ENCODE measurements at places on chromosomes 3 and 15. TPM values are rescaled to one million over a fixed set of nuclear protein-coding genes. Genes with fewer than 3 reads are reported as not detected.
A peak's percentile ranks its signal among the peaks of the same experiment; 100 is the strongest.

SUSD5 gene
- 1.1 TPM for total RNA-seq

LYZL4 gene
- total RNA-seq = not detected

BRK1 gene
- 114 TPM for total RNA-seq

THSD4 gene
- 29.5 TPM for total RNA-seq

C2CD4A gene
- 0.23 TPM for total RNA-seq

IL17RC gene
- total RNA-seq = 139 TPM

- no peaks in the 10 kb centered on the region for H3K36me3 ChIP-seq
- H3K4me3 ChIP-seq = no peak overlapping the region
- no peaks in the 10 kb centered on the region for H3K4me1 ChIP-seq
- no peaks in the 10 kb centered on the region for H3K27me3 ChIP-seq
Measured at GRCh38 chr3:176055836-176056235, 1141.4 kb downstream of the TBL1XR1 start.

DNA sequence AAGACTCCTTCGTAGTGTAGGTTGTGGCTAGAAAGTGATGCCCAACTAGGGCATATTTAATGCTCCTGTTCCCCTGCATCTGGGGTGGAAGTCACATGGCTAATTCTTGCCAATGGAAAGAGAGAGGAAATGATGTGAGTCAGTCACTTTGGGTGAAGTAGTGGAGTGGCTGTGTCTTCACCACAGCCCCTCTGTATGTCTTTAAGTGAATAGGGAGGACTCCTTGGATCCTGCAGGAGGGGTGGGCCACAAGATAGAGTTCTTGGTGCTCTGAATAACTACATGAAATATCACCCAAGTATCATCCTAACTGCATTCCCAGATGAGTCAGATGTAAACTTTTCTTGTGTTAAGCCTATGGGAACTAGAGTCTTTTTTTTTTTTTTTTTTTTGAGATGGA is 17.8 kb upstream of the MB21D2 start:
- no peaks in the 10 kb centered on the region for H3K36me3 ChIP-seq
- no peaks in the 10 kb centered on the region for H3K4me1 ChIP-seq
- no peak for DNase-seq
- H3K27ac ChIP-seq = no peak overlapping the region
- no peak overlapping the region for H3K4me3 ChIP-seq
- no peaks in the 10 kb centered on the region for H3K27me3 ChIP-seq

DNA sequence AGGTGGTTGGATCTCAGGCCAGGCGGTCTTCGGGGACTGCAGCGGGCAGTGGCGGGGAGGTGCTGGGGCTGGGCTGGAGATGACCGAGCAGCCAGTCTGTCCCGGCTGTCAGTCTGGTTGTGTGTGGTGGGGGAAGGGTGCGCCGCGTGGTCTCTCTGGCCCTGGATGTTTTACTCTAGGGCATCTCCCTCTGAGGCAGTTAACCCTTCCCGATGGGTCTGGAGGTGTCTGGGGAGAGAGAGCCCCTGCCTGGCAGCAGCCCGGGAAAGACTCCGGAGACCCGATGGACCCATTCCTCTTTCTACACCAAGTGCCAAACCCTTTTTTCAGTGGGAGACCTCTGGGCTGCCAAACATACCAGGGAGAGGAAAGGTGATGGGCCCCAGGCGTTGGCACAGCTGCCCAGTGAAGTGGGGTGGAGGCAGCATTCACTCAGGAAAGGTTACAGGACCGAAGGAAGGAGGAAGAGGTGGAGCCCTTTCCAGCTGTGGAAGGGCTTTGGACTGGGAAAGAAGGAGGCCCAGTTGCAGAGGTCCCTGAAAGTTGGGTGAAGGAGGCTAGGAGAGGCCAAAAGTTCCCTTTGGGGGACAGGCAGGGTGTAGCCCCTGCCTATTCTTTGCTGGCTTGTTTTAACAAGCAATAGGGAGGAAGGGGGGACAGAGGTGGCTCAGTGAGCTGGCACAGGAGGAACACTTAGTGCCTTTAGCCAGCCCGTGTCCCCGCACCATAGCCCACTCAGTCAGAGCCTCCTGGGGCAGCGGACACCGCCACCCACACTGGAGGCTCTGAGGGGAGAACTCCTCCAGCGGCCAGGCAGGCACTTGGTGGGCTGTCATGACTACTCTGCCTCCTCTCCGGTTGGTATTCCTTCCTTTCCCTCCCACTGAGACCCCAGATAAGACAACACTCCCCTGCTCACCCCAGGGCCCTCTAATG is 2.7 kb upstream of the BAHD1 start:
- no peak for DNase-seq
- peaks cover 4% of the 10 kb centered on the region for H3K27me3 ChIP-seq
- no peak overlapping the region for H3K4me3 ChIP-seq
- H3K36me3 ChIP-seq = no peaks in the 10 kb centered on the region
- no peak overlapping the region for H3K27ac ChIP-seq

GRCh38 chr3:53566461-53567145 is 72.2 kb downstream of the CACNA1D start:
- DNase-seq = peak; percentile 34
- H3K27ac ChIP-seq = no peak overlapping the region
- no peaks in the 10 kb centered on the region for H3K36me3 ChIP-seq
- H3K4me3 ChIP-seq = no peak overlapping the region
- H3K27me3 ChIP-seq = no peaks in the 10 kb centered on the region
- H3K4me1 ChIP-seq = peaks cover 26% of the 10 kb centered on the region

- no peaks in the 10 kb centered on the region for H3K36me3 ChIP-seq
- H3K27ac ChIP-seq = peak overlapping the region; percentile 73
- H3K4me1 ChIP-seq = peaks cover 5% of the 10 kb centered on the region
Measured at GRCh38 chr3:160448845-160449635, 546 bp downstream of the TRIM59 start.

DNA sequence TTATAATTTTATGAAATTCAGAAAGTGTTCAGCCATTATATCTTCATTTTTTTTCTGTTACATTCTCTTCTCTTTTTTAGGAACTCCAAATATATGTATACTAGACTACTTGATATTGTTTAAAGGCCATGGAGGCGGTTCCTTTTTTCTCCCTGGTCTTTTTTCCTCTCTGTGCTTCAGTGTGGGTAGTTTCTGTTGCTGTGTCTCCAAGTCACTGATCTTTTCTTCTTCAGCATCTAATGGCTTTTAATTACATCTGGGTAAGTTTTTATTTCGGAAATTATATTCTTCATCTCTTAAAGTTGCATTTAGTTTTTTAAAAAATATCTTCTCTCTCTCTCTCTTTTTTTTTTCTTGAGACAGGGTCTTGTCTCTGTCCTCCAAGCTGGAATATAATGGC is 8.9 kb downstream of the PIGX start:
- no peaks in the 10 kb centered on the region for H3K27me3 ChIP-seq
- DNase-seq = no peak
- H3K36me3 ChIP-seq = no peaks in the 10 kb centered on the region
- no peaks in the 10 kb centered on the region for H3K4me1 ChIP-seq
- no peak overlapping the region for H3K4me3 ChIP-seq

DNA sequence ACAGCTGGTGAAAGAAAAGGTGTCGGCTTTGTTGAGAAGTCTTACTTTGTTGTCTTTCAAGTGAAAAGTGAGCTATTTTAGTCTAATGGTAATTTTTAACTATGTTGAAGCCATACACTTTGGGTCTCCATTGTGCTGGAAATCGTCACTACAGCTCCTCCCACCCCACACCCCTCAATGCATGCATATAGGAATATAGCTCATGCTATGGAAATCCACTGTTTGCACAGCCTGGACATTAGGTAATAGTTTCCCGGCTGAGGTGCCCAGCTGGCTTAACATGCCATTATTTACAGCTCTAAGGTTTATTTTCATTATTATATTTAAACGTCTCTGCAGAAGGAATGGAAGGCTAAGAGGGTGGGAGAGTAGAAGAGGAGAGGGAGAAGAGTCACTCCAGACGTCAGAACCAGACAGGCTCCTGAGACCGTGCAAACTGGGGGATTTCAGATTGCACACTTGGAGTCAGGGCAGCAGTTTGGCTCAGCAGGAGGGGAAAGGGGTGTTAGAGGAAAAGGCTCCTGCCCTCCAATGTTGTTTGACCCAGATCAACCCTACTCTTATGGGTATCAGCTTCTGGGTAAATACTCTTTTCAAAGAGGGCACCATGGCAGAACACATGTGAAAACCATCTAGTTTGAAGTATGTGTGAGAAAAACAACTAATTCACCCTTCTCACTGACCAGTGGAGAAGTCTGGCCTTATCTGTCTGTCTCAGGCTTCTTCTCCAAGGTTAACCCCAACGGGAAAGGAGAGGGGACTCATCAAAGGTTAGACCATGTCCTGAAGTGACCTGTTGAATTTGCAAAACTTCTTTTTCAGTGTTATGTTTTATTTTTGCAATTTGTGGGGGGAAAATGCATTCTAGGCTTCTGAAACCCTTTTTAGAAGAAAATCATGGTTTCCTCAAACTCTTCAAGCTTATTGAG is 218.7 kb upstream of the CTDSPL start:
- H3K27ac ChIP-seq = no peak overlapping the region
- H3K4me3 ChIP-seq = no peak overlapping the region
- no peak for DNase-seq
- no peaks in the 10 kb centered on the region for H3K27me3 ChIP-seq

DNA sequence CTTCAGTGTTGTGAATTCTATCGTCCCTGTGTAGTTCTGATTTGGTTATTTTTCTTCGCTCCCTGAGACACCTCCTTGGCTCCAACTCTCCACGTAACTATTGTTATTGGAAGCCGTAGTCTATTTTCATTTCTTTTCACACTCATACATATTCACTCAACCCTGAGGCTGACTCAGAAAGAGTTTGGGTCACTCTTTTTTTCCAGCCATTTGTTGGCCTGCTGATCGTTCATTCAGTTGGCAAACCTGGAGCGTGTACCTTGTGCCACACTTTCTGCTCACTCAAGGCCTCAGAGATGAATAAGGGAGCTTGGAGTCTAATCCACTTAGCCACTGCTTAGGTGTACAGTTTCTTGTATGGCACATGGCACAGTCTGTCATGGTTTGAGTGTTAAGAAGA is 22.4 kb downstream of the GYG1 start:
- no peak overlapping the region for H3K4me3 ChIP-seq
- DNase-seq = no peak
- H3K27ac ChIP-seq = no peak overlapping the region
- H3K4me1 ChIP-seq = no peaks in the 10 kb centered on the region

DNA sequence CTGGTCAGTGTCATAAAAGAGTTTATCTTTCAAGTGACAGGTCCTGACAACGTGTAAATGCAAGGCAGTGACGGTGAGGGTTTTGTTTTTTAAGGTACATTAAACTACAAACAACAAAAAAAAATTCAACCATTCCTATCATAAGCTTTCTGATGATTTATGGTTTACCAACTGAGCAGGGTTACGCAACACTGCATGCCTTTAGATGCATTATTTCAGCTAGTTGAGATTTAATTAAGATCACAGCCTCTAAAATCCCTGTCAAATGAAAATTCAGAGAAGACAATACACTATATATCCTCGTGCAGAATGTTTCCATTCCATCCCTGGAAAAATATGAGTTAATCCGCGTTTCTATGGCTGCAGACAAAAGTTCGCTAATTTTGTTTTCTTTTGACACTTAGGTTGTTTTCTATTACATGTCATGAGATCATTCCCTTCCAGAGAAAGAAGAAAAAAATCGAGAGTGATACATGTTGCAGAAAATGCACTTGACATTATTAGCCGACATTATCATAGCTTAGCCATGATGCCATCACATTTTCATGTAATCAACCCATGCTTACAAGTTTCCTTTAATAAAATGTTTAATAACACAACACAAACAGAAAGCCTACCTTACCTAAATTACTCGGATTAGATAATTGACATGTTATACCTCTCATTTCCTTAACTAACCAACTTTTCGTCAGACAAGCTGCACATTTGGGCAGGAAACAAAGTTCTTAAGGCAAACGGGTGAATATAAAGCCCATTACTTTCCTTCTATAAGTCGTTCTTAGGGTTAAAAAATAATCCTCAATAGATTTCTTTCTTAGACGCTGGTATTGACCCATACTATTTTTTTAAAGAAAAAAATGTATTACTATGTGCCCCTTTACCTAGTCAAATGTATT is 521.2 kb downstream of the FOXP1 start:
- H3K27me3 ChIP-seq = no peaks in the 10 kb centered on the region
- no peak for DNase-seq
- H3K36me3 ChIP-seq = no peaks in the 10 kb centered on the region

DNA sequence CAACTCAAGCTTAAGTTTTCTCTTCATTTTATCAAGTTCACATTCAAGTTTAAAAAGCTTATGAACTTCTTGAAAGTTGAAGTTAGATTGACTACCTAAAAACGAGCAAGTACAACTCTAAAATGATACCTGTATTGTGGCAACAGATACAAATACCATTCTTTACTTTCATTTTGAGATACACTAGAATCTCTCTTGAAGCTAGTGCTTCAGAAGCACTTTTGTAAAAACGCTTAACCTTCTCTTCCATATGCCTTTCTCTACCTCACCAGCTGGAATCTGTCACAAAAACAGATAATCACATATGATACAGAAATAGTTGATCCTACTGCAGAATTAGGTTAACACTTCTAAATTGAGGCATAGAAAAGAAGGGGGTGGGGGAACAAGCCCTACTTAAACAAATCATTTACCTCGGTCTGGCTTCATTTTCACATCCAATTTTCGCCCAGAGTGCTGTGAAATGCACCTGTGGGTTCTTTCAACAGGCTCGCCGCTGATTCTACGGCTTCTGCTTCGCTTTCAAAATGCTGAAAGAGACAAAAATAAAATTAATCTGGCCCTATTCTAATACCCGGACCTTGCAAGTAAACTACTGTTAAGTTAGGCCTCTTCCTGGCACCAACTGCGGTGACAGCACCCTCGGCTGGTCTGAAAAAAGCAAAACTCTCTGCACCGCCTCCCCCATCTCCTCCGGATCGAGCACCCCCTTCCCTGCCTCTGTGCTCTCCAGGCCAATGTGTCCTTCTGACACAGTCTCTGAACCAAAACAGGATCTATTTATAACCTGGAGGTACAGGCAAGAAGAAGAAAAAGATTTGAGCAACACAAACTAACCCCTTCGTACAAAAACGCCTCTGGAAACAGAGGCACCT is 1.4 kb downstream of the ATOSA start:
- no peak overlapping the region for H3K4me3 ChIP-seq
- peaks cover 27% of the 10 kb centered on the region for H3K4me1 ChIP-seq
- DNase-seq = peak; percentile 76
- H3K27ac ChIP-seq = peak overlapping the region; percentile 96
- H3K27me3 ChIP-seq = no peaks in the 10 kb centered on the region
- no peaks in the 10 kb centered on the region for H3K36me3 ChIP-seq

GRCh38 chr3:129440618-129441190 is 680 bp downstream of the IFT122 start:
- peaks cover 73% of the 10 kb centered on the region for H3K4me1 ChIP-seq
- no peaks in the 10 kb centered on the region for H3K27me3 ChIP-seq
- peak overlapping the region; percentile 91 for H3K27ac ChIP-seq
- DNase-seq = no peak
- no peak overlapping the region for H3K4me3 ChIP-seq

DNA sequence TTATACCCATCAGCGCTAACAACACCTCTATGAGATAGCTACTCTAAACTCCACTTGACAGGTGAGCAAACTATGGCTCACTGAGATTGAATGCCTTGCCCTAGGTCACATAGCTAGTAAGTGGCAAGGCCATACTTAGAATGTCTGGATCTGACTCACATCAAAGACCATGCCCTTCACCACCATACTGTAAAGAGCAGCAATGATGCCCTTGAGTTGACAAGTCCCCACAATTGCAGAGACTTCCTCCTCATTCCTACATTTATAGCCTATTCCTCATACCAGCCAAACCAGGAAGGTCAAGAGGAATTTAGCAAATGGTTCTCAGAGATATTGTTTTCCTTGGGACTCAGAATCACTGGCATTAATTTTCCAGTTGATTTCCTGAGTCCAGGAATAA is 157.8 kb upstream of the SNTN start:
- H3K4me1 ChIP-seq = no peaks in the 10 kb centered on the region
- H3K27ac ChIP-seq = no peak overlapping the region
- H3K27me3 ChIP-seq = no peaks in the 10 kb centered on the region
- H3K36me3 ChIP-seq = no peaks in the 10 kb centered on the region

All from adrenal gland (tissue), 19 donors.